ENCODE measurements at places on chromosomes 2 and 18.

DNA sequence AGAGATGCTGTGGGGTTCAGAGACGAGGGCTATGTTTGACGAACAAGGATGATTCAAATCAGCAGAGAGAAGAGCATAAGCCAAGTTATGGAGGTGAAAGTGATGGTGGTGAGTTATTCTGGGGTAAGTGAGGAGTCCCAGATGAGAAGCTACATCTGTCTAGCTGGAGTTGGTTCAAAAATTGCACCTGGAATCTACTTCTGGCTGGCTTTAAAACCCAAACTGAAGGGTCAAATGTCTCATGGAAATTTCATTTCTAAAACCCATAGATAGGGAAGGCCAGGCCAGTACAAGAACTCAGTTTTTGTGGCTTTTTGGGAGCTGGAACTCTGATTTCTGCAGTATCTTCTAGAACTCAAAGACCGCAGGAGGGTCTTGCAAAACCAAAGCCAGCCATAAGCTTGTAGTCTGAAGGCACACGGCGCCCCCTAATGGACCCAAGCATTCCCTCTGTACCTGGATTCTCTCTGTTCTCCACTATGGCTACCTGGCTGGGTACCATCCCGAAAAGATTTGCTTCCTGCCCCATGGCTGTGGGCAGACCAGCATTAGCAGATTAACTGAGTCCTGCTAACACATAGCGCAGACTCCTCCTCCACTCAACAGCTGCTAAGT lies 229.1 kb upstream of the SLC14A2 start:
- no peak for DNase-seq

DNA sequence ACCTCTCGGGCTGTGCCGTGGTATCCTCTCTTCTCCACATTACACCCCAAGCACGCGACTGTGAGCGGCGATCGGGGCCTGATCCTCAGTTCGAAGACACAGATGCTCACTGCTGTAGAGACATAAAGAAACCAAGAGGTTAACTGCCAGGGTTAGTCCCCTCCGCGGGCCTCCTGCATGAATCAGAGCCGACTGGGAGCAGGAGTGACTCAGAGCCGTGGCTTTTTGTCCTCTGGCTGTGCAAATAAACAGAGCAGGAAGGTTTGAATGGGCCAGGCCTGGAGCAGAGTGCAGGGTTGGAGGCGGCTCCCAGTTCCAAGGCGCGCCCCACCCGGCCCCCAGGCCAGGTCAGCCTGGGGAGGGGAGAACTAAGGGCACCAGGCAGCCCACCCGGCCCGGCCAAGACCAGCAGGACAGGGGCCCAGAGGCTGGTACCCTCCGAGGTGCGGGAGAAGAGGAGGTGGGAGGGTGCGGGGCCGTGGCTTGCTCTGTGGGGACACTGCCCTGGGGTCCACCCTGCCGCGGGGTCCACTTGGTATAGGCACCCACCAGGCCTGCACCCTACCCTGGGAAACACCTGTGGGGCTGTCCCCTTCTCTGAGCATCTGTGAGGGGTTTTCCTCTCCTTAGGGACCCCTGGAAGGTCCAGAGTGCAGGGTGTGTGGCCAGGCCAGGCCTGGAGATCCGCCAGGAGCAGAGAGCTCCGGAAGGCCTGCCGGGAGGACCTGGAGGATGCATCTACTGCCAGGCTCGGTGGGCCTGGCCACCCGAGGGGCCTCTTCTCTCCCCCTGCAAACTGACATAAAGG lies 16.5 kb downstream of the TWIST2 start:
- DNase-seq = no peak

DNA sequence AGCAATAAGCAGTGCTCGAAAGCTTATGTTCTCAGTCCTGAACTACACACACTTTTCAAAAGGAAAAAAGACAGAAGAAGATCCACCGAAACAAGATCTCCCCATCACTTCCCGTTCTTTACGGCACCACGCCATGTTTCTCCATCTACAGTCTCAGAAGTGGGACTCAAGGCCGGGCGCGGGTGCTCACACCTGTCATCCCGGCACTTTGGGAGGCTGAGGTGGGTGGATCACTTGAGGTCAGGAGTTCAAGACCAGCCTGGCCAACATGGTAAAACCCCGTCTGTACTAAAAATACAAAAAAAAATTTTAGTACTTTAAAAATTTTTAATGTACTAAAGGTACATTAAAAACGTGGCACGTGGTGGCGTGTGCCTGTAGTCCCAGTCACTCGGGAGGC lies 31.2 kb downstream of the ZNF516 start:
- DNase-seq = no peak

DNA sequence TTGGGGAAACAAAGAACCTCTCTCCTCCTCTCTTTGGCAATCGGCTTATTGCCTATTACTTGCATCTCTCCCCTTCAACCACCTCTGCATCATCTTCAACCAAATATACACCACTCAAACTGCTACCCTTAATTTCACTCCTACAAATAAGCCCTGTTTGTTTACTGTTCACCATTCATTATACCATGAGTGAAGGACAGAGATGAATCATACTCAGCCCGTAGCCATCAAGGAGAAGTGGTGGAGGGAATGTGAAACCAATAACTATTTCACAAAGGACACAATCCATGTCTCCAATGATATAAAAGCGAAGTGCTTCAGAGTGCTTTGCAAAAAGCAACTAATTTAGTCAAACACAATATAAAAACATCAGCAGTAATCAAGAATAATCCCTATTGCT lies 76.8 kb downstream of the CACNB4 start:
- no peak for DNase-seq

- no peak for DNase-seq
Observed at GRCh38 chr2:224958873-224959272, 83.4 kb downstream of the DOCK10 start.

DNA sequence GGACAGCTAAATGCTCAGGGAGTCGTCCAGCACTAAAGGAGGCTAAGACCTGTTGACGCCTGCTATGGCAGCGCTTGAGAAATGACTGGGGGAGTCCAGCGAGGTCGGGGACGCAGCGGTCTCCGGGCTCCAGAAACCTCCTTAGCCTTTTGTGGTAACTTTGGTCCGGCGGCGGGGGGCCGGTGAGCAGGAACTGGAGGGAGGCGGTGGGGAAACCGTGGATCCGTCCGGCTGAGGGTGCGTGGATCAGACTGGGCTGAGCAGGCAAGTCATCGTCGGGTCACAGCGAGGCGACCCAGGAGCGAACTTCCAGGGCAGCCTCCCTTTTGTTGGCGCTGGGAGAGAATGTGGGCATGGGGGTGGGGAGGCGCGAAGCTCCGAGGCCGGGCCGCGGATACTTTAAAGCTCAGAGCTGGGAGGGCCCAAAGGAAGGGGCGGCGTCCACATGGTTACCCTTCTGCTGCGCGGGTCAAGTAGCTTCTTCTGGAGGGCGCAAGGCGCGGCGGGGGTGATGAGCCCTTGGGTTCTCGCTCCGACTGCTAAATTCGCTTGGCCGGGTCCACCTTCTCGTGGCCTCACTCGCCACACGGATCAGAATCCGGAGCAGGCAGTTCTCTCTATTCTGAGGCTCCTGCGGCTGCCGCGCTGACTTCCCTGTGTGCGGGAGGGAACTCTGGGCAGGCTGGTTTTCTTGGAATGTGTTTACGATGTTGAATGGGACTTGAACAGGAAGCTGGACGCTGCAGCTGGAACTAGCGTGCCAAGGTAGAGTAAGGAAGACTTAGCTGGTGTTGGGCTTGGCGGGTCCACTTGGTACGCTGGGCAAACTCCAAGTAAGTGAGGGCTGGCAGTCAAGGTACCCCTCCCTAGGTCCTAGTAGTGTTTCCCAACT lies 920 bp downstream of the GULP1 start:
- DNase-seq = no peak

- DNase-seq = no peak
Observed at GRCh38 chr2:198173864-198174263, 369.5 kb downstream of the PLCL1 start.

- DNase-seq = no peak
Observed at GRCh38 chr2:11773111-11773510, 26.7 kb downstream of the LPIN1 start.

GRCh38 chr2:37571587-37572136 lies 99.8 kb downstream of the CDC42EP3 start:
- DNase-seq = no peak

- DNase-seq = no peak
Observed at GRCh38 chr2:70959851-70960832, 18.3 kb upstream of the ANKRD53 start.

GRCh38 chr2:126244937-126245336 lies 411.0 kb upstream of the GYPC start:
- no peak for DNase-seq

DNA sequence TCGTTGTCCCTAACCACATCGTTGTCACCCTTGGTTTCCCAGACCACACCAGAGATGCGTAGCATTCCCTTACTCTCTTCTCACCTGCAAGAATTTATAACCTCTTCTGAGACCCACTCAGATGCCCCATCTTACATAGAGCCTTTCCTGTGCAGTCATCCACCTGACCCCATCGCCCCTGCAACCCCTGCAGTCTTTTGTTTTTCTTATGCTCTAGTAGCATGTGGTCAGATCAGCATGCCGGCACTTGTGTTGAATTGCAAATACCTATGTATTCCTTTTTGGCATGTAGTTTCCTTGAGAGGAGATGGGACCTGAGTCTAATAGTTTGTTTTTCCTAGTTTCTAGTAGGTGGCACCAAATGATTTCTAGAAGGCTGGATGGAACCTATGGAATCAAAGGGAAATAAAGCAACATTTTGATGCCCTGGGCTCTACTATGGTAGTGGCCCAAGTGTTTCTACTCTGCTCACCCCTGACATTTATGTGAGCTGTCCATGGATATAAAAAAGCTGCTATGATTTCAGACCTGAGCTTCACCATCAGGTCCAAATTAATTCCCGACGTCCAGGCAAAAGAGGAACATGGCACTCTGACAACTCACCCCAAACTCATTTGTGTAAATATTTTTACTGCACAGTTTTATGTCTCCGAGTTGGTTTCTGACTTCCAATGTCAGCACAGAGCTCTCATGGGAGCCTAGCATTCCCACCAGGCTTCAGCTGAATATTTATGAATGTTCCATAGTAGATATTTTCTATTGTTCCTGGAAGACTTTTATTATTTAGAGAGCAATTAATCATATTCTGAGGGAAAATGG lies 143.6 kb downstream of the RNF144A start:
- DNase-seq = no peak

GRCh38 chr2:20868377-20868776 lies 45.5 kb upstream of the LDAH start:
- no peak for DNase-seq

DNA sequence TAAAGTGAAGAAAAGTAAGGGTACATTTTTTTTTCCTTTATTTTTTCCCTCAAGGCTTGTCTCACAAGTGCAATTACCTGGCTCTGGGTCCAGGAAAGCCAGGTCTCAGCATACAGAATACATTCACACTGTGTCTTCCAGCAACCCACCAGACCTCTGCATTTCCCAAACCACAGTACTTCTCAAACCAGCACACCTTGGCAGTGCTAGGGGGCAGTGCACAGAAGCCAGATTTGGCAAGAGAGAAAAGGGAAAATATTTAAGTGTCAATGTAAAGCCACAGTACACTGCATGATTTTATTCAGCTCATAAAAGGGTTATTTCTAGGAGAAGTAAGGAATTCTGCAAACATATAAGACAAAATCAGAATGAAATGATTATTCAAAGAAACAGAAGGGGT lies 172.8 kb downstream of the NRXN1 start:
- DNase-seq = no peak

DNA sequence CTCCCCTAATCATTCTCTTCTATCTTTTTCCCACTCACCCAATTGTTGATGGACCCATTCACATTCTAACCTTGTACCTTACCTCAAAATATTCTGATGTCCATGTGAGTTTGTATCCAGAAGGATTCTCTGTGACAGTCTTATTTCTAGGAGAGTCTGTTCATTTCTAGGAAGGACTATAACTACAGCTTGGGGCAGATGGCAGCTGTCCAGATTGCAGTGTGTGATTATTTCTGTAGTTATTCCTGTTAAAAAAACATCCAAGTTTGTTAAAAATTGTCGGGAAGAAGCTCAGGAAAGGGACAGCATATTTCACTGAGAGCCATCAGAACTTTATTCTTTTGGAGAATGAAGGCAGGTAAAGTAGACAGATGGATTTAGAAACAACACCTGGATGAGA lies 142.6 kb downstream of the RAPGEF4 start:
- DNase-seq = no peak

GRCh38 chr2:3174626-3175567 lies 202.7 kb downstream of the EIPR1 start:
- DNase-seq = no peak

DNA sequence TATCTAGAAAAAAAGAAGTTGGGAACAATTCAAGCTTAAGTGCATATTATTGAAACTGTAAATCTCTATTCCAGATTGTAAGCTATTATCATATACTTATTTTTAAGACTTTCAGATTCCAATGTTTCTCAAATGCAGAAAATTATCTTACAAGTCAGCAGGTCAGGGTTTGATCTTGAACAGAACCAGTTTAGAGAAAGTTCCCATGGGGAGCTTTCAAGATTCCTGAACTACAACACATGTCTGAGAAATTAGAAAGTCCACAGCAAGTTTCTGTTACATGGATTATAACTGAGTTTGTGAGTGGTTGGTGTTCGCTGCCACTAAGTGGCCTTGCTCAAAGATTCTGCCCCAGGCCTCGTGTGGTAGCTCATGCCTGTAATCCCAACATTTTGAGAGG lies 31.6 kb upstream of the SP3 start:
- no peak for DNase-seq

GRCh38 chr2:240464514-240465241 lies 29.2 kb downstream of the GPC1 start:
- no peak for DNase-seq

- DNase-seq = no peak
Observed at GRCh38 chr2:9824441-9824840, 18.8 kb upstream of the TAF1B start.

DNA sequence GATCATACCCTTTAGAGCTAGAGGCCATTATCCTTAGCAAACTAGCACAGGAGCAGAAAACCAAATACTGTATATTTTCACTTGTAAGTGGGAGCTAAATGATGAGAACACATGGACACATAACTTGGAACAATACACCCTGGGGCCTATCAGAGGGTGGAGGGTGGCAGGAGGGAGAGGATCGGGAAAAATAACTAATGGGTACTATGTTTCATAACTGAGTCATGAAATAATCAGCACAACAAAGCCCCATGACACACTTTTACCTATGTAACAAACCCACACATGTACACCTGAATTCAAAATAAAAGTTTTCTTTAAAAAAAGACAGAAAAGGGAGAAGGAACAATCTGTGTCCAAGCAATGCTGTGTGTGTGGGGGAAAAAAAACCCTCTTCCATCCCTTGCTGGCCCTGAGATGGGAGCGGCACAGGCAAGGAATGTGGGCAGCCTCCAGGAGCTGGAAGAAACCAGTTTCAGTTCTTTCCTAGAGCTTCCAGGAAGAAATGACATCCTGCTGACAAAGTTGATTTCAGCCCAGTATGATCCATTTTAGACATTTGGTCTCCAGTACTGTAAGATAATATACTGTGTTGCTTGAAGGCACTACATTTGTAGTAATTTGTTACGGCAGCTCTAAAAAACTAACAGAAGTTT lies 458.7 kb upstream of the CNTNAP5 start:
- no peak for DNase-seq

GRCh38 chr2:113127646-113128570 lies 510 bp downstream of the IL1RN start:
- no peak for DNase-seq

- DNase-seq = no peak
Observed at GRCh38 chr2:119430023-119430498, 1.6 kb upstream of the TMEM37 start.

GRCh38 chr2:226066391-226066790 lies 666.9 kb downstream of the NYAP2 start:
- DNase-seq = no peak

- no peak for DNase-seq
Observed at GRCh38 chr2:197280015-197280702, 30.4 kb downstream of the ANKRD44 start.

All from cerebellar nuclear complex (tissue), 1 donor.